ENCODE measurements at places on chromosomes 16 and 17.

GRCh38 chr17:66726846-66727245, 108.1 kb upstream of the CACNG5 start:
- DNase-seq = no peak

- DNase-seq = no peak
Observed at GRCh38 chr17:74484066-74484465, 17.6 kb downstream of the CD300A start.

GRCh38 chr17:50661348-50661747, 26.7 kb downstream of the ABCC3 start:
- DNase-seq = no peak

DNA sequence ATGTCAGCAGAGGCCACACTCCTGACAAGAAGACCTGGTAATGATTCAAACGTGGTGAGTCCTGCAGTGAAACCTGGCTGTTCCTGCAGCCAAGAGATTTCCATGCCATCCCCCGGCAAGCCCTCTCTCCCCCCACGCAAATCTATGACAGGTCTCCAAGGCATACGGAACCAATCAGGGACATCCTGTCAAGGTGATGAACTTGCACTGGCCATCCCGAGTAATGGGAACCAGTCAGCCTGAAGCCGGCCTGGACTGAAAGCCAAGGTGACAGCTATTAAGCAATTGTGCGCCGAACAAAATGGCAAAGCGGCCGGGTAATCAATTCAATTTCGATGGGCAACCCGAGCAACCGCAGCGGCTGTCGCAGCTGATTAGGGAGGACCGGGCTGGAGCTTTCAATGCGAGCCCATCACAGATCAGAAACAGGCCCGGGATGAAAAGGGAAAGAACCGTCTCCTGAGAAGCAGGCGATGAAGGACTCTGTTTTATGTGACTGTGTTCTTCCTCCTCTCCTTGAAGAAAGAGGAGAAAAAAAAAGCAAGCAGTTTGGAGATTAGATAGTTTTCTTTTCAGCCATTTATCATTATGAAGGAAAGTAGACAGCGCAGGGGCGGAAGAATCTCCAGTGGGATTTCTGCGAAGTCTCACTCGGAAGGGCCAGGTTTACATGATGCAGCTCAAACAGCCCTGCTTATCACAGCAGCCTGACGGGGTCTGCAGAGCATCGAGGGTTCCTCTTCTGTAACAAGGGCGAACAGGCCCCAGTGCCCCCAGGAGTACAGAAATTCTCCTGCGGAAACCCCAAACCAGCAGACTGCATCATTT, 35.2 kb downstream of the TBX4 start:
- DNase-seq = no peak

- DNase-seq = no peak
Observed at GRCh38 chr17:49223517-49224197, 6.9 kb downstream of the PHOSPHO1 start.

DNA sequence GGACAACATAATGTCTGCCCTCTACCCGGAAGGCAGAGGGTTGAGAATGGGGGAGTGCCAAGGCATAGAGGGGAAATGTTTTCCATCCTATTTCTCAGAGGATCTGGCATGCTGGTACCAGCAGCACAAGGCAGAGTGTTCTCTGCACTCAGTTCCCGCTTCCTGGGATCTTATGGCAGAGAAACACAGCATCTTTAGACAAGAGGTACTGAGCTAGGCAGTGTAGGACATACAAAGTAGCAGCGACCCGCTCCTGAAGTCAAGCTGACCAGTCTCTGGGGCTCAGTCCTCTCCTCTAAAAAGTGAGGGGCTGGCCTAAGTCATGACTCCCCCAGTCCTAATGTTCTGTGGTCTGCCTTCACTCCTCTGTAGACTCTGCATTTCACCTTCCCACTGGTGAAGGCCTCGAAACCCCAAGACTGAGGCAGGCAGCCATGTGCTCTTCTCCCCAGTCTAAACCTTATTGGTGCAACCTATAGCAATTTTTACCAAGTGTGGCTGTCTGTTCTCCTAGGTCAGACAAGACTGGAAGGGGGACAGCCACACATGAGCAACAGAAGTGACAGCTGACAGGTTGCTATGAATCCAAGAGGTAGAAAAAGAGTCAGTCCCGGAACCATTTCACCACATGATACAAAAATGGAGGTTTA, 11.3 kb upstream of the TSPOAP1 start:
- DNase-seq = no peak

DNA sequence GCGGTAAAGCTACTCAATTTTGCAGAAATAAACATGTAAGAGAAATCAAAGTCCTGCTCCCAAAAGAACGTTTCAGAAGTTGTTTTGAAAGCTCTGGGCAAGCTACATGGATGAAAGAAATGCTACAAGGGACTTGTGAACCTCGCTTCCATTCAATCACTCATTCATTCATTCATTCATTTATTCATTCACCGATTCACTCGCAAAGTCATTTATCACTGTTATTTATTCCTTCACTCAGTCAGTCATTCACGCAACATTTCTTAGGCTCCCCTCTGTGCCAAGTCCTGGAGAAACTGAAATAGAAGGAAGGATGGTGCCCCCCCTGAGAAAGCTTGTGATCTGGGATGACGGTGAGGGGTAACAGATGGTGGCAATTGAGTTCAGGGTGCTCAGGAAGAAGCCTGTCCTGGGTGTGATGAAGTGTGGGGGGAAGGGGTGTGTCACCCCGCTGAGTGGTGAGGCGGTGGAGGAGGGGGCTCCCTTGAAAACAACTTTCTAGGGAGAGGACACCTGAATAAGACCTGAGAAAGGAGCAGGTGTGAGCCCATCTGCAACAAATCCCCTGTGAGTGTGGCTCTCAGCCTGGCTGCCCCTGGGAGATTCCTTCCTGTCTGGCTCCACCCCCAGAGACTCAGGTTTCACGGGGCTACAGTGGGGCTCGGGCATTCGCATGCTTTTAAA, 36.3 kb upstream of the PRSS54 start:
- no peak for DNase-seq

DNA sequence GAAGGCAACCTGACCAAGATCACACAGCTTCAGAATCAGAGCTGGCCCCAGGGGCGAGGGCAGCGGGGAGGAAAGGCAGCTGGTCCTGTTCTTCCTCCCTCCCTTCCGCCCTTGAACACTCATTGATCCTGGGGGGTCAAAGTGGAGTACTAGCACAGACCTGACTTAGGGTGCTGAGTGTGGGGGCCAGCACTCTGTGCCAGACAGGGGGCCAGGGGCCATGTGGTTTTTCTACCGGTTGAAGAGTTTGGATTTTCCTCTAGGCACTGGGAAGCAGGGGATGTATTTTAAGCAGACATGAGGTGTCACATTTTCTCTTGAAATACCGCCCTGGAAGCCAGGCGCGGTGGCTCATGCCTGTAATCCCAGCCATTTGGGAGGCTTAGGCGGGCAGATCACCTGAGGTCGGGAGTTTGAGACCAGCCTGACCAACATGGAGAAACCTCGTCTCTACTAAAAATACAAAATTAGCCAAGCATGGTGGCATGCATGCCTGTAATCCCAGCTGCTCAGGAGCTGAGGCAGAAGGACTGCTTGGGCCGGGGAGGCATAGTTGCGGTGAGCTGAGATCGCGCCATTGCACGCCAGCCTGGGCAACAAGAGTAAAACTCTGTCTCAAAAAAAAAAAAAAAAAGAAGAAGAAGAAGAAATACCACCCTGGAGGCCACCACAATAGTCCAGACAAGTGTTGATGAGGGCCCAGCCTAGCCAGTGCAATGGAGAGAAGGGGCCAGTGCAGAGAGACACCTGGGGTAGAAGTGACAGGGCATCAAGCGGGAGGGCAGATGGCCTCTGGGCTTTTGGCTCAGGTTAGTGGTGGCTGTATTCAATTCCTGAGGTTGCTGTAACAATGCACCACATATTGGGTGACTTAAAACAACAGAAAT, 15.3 kb downstream of the OSBPL7 start:
- DNase-seq = no peak

GRCh38 chr17:1487939-1488825, 4.3 kb downstream of the MYO1C start:
- DNase-seq = peak; percentile 53

DNA sequence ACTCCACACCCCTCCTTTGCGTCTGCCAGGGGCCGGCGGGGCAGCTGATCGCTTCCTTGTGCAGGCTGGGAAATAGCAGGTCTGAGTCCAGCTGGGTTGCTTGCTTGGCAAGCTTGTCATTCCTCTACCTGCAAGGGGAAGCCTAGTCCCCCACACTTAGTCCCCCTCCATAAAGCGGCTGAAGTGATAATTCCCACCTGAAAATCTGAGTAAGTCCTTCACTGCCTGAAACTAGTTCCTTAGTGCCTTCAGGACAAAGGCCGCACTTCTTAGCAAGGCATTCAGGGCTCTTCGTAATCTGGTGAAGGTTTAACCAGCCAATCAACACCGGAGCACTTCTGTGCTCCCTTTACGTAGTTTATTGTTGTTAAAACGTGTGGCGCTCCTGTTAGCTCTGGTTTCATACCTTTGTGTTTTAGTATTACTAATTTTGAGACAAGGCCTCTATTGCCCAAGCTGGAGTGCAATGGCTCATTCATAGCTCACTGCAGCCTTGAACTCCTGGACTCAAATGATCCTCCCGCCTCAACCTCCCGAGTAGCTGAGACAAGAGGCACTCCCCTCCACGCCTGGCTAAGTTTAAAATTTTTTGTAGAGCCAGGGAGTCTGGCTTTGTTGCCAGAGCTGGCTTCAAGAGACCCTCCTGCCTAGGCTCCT, 817 bp downstream of the PSKH1 start:
- no peak for DNase-seq

DNA sequence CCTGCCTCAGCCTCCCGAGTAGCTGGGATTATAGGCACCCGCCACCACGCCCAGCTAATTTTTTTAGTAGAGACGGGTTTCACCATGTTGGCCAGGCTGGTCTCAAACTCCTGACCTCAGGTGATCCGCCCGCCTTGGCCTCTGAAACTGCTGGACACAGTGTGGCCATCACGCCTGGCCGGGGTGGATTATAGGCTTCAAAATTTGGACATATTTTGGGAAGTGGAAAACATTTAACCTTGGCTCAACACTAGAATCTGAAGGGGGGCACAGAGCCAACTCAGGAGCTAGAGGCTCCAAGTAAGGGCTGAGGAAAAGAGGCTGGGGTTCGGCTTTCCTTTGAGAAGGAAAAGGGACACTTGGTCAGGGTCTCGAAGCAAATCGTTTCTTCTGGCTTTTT, 2.2 kb upstream of the CDK5R1 start:
- DNase-seq = no peak

DNA sequence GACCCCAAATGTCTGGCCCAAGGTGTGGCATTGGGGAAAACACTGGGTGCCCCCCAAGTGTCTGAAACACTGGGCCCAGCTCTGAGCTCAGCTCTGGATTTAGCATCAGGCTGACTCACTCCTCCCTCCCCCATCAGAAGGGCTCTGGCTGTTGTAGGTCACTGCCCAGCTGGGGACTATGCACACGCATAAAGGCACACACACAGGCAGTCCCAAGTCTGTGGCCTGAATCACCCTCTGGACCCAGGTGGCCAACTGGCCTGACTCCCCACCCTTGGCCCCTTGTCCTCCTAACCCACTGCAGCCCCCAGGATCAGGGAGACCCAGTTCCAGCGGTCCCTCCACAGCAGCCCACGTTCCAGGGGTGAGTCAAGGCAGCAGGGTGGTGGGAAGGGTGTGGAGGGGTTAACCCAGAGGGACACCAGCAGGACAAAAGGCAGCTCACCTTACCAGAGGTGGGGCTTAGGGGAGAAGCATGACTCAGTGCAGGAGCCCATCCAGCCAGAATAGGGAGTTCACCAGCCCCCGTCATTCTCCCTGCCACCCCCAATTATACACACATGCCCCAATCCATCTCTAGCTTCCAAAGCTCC, 47.0 kb downstream of the MYO18A start:
- DNase-seq = no peak

Measured in GDM1 (cell line).